ENCODE measurements at places on chromosomes 5 and 9. TPM values are rescaled to one million over a fixed set of nuclear protein-coding genes. Genes with fewer than 3 reads are reported as not detected.
A peak's percentile ranks its signal among the peaks of the same experiment; 100 is the strongest.

GRCh38 chr9:86707932-86708510, 239.3 kb downstream of the GAS1 start:
- H3K36me3 ChIP-seq = no peaks in the 10 kb centered on the region
- DNase-seq = no peak
- H3K27ac ChIP-seq = no peak overlapping the region
- H3K4me3 ChIP-seq = no peak overlapping the region

Gene FOXD4L3
- total RNA-seq = not detected

Gene FAM221B
- not detected for total RNA-seq

- peaks cover 2% of the 10 kb centered on the region for H3K36me3 ChIP-seq
- no peaks in the 10 kb centered on the region for H3K27me3 ChIP-seq
- peaks cover 15% of the 10 kb centered on the region for H3K4me1 ChIP-seq
- no peak overlapping the region for H3K4me3 ChIP-seq
These were observed 21.3 kb upstream of the ERMP1 start for GRCh38 chr9:5854063-5854790.

DNA sequence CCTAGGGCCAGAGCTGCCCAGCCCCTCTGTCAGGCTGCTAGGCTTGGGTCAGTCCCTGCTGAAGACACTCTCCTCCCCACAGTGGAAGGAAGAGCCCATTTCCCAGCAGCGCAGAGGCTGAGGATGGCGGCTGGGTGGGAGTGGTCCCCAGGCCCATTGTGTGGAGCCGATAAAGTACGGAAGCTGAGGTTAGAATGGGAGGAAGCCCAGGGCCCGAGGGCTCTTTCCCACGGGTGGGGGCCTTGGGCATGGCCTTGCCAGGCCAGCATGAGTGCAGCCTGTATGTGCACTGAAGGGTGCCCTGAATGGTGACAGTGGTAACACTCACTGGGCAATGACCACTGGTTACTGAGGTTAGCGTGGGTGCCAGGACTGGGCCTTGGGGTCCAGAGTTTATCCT, 125.9 kb downstream of the RGS3 start:
- peak overlapping the region; percentile 74 for H3K27ac ChIP-seq
- H3K36me3 ChIP-seq = no peaks in the 10 kb centered on the region

Gene SMIM3
- total RNA-seq = 3.9 TPM

DNA sequence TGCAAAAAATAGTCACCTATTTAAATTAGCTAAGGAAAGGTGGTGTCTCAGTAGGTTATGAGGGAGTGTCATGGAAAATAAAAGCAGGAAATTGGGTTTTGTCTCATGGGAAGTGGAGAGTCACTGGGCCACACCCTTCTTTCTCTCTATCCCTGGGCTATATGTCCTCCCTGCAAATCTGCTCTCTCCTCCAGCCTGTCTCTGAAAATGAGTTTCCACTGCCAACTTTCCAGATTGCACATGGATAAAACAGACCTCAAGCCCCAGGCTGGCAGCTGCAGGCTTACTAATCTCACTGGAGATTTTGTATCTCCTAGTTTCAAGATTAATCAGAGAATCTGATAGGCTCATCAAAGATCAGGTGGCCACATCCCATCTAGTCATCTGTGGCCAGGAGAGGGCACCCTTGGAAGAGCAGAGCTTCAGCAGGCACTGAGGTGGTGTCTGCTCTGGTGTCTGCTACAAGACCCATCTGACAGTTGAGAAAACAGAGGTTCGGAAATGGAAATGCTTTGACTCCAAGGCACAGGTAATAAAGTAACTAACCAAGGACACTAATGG, 178.9 kb downstream of the MSX2 start:
- H3K4me1 ChIP-seq = peaks cover 3% of the 10 kb centered on the region
- H3K27me3 ChIP-seq = peaks cover 48% of the 10 kb centered on the region
- no peak overlapping the region for H3K27ac ChIP-seq
- H3K36me3 ChIP-seq = no peaks in the 10 kb centered on the region
- H3K4me3 ChIP-seq = no peak overlapping the region

Gene ASS1
- not detected for total RNA-seq

GRCh38 chr9:135887585-135888050, 19.7 kb downstream of the CAMSAP1 start:
- no peaks in the 10 kb centered on the region for H3K27me3 ChIP-seq
- peaks cover 68% of the 10 kb centered on the region for H3K4me1 ChIP-seq
- DNase-seq = peak; percentile 66
- H3K4me3 ChIP-seq = peak overlapping the region; percentile 96
- H3K27ac ChIP-seq = peak overlapping the region; percentile 97

DNA sequence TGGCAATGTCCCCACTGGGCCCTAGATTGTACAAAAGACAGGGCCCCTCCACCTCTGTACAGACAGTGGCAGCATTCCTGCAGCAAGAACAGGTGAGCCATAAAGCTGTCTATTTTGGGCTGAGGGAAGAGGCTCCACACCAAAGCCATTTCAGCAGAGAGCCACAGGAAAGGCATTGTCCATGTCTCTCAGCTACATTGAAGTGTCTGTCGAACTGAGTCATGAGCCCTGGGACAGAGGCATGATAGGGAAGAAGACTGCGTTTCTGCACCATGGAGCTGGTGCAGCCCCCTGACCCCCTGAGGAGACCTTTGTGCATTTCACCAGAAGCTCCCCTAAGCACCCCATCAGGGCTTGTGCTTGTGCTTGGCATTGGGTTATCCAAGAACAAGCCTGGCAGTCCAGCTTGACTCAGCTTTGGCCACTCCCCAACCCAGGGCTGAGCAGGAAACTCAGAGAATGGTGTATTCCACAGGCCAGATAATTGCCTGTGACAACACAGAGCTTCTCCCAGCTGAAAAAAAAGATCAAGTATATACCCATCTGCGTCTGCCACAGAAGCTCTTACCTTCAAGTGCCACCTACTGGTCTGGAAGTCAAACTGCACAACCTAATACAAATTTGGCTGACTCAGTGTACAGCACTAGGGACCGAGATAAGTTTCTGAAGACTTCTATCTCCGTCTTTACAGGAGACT, 5.9 kb upstream of the FRMD3 start:
- peaks cover under 1% of the 10 kb centered on the region for H3K4me1 ChIP-seq
- H3K36me3 ChIP-seq = no peaks in the 10 kb centered on the region
- no peak overlapping the region for H3K27ac ChIP-seq
- DNase-seq = no peak
- no peak overlapping the region for H3K4me3 ChIP-seq

- H3K36me3 ChIP-seq = no peaks in the 10 kb centered on the region
- no peaks in the 10 kb centered on the region for H3K27me3 ChIP-seq
- peaks cover 2% of the 10 kb centered on the region for H3K4me1 ChIP-seq
These were observed 90.5 kb downstream of the MARCHF3 start for GRCh38 chr5:126939887-126940286.

- H3K27me3 ChIP-seq = no peaks in the 10 kb centered on the region
- no peak for DNase-seq
- no peaks in the 10 kb centered on the region for H3K36me3 ChIP-seq
- no peak overlapping the region for H3K4me3 ChIP-seq
These were observed 65.7 kb downstream of the TMEM38B start for GRCh38 chr9:105760053-105760452.

- H3K27ac ChIP-seq = no peak overlapping the region
- no peak overlapping the region for H3K4me3 ChIP-seq
- DNase-seq = no peak
- no peaks in the 10 kb centered on the region for H3K4me1 ChIP-seq
These were observed 45.7 kb downstream of the DPYSL3 start for GRCh38 chr5:147464211-147464610.

Gene HAPLN1
- not detected for total RNA-seq

Gene ADAMTSL1
- not detected for total RNA-seq

- H3K36me3 ChIP-seq = peaks cover 8% of the 10 kb centered on the region
- no peaks in the 10 kb centered on the region for H3K27me3 ChIP-seq
- H3K4me1 ChIP-seq = peaks cover 24% of the 10 kb centered on the region
- no peak overlapping the region for H3K27ac ChIP-seq
These were observed 70.4 kb upstream of the FBXW11 start for GRCh38 chr5:172076761-172077244.

Gene NFX1
- 32.2 TPM for total RNA-seq

Gene SPATA31D4
- not detected for total RNA-seq

GRCh38 chr5:77816686-77817085, 40.5 kb upstream of the TBCA start:
- no peaks in the 10 kb centered on the region for H3K4me1 ChIP-seq
- peaks cover 13% of the 10 kb centered on the region for H3K27me3 ChIP-seq
- no peak overlapping the region for H3K27ac ChIP-seq
- H3K36me3 ChIP-seq = no peaks in the 10 kb centered on the region

GRCh38 chr9:112473986-112474385, 12.6 kb upstream of the KIAA1958 start:
- no peak overlapping the region for H3K27ac ChIP-seq
- H3K27me3 ChIP-seq = no peaks in the 10 kb centered on the region
- no peak for DNase-seq
- no peaks in the 10 kb centered on the region for H3K36me3 ChIP-seq
- no peak overlapping the region for H3K4me3 ChIP-seq

DNA sequence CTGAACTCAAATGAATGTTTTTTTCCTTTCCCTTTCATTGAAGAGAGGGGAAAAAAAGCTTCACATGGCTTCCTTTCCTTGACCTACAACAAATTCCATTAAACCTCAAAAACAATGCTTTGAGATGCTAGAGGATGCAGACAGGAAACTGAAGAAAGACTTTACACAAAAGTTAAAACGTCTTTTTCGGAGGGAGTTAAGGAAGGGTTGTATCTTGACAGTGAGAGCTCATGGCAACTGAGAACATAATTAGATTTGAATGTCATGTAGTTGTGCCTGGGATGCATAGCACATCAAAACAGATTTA, 66.4 kb downstream of the EBF1 start:
- H3K27me3 ChIP-seq = peaks cover 46% of the 10 kb centered on the region
- no peak for DNase-seq
- peaks cover 2% of the 10 kb centered on the region for H3K4me1 ChIP-seq
- no peak overlapping the region for H3K27ac ChIP-seq
- H3K4me3 ChIP-seq = no peak overlapping the region

- DNase-seq = no peak
- H3K27me3 ChIP-seq = peaks cover 21% of the 10 kb centered on the region
- H3K4me1 ChIP-seq = no peaks in the 10 kb centered on the region
- H3K36me3 ChIP-seq = no peaks in the 10 kb centered on the region
- H3K4me3 ChIP-seq = no peak overlapping the region
- H3K27ac ChIP-seq = no peak overlapping the region
These were observed 460.8 kb downstream of the ENC1 start for GRCh38 chr5:74179701-74180100.

- no peak overlapping the region for H3K4me3 ChIP-seq
- H3K4me1 ChIP-seq = no peaks in the 10 kb centered on the region
- peaks cover 2% of the 10 kb centered on the region for H3K36me3 ChIP-seq
- H3K27ac ChIP-seq = no peak overlapping the region
These were observed 322.8 kb downstream of the GLIS3 start for GRCh38 chr9:3976865-3977613.

GRCh38 chr9:35553670-35554543, 51.2 kb upstream of the TESK1 start:
- H3K27me3 ChIP-seq = peaks cover 15% of the 10 kb centered on the region
- no peak for DNase-seq
- H3K4me3 ChIP-seq = no peak overlapping the region
- no peaks in the 10 kb centered on the region for H3K4me1 ChIP-seq
- H3K27ac ChIP-seq = no peak overlapping the region

DNA sequence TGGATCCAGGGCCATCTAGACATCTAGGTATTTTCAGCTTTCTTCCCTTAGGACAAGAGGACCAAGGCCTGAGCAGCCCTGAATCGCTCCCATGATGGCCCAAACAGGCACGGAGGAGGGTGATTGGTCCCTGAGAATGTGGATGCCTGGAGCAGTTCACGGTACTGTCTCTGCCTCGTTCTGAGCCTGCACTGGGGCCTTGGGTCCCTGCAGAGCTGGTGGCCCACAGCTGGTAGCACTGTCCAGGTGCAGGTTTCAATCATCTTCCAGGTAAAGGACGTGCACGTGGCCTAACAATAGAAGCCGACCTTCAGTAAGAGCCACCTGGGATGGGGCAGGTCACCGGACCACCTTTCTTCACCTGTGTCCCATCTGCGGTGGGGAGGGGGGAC, 19.4 kb upstream of the FCN1 start:
- DNase-seq = no peak
- no peak overlapping the region for H3K4me3 ChIP-seq
- no peaks in the 10 kb centered on the region for H3K4me1 ChIP-seq
- peaks cover 34% of the 10 kb centered on the region for H3K27me3 ChIP-seq

DNA sequence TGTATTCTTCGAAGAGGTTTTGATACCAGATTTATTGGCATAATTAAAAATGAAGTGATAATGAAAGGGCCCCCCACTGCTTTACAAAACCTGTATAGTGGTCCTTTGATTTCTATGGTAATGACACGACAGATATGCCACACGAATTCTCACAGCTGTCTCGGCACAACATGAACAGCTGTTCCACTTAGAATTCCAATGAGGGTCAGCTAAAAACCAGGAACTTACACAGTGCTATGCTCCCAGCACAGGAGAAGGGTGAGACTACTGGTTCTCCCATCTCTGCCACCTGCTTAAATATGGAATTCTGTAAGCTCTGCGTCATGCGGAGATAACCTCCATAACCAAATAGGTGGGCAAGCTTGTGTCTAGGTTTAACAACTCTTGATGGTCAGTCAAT, 183.0 kb upstream of the EFNA5 start:
- H3K4me3 ChIP-seq = no peak overlapping the region
- no peak for DNase-seq
- no peak overlapping the region for H3K27ac ChIP-seq
- no peaks in the 10 kb centered on the region for H3K27me3 ChIP-seq

- H3K27ac ChIP-seq = no peak overlapping the region
- H3K27me3 ChIP-seq = peaks cover 26% of the 10 kb centered on the region
- H3K36me3 ChIP-seq = no peaks in the 10 kb centered on the region
- no peak for DNase-seq
These were observed 248.6 kb upstream of the DAPK1 start for GRCh38 chr9:87249029-87249428.

Gene ERP44
- 11.6 TPM for total RNA-seq

- peaks cover 17% of the 10 kb centered on the region for H3K4me1 ChIP-seq
- no peak overlapping the region for H3K4me3 ChIP-seq
These were observed 8.6 kb downstream of the ZFP62 start for GRCh38 chr5:180852495-180852894.

Gene C5orf24
- total RNA-seq = 29.5 TPM

DNA sequence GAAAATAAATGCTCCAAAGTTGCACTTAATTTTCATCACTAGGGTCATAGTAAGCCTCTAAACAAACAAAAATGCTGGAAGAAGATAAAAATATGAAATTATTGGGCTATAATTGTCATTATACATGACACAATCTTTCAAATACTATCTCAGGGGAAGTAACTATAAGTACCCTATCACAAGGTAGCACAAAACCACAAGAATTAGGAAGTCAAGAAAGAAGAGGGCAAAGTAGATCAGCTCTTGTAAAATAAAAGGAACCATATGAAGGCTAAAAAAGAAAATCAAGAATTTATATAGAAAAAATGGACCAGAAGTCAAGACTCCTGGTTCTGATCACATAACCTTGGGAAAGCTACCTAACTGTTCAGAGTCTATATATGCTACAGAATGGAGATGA, 48.1 kb downstream of the DIAPH1 start:
- peaks cover 17% of the 10 kb centered on the region for H3K4me1 ChIP-seq
- H3K36me3 ChIP-seq = peaks cover 17% of the 10 kb centered on the region
- no peaks in the 10 kb centered on the region for H3K27me3 ChIP-seq
- DNase-seq = no peak
- H3K4me3 ChIP-seq = no peak overlapping the region

- peaks cover 29% of the 10 kb centered on the region for H3K4me1 ChIP-seq
- no peaks in the 10 kb centered on the region for H3K36me3 ChIP-seq
- H3K27ac ChIP-seq = peak overlapping the region; percentile 99
These were observed 336.6 kb downstream of the CWC27 start for GRCh38 chr5:65105301-65105700.

All from T-helper 17 cell (primary cell).